ENCODE measurements at places on chromosomes 1 and 21.
A peak's percentile ranks its signal among the peaks of the same experiment; 100 is the strongest.

- no peak for DNase-seq
Measured at GRCh38 chr1:33897092-33897725, 33.3 kb downstream of the HMGB4 start.

- peak; percentile 32 for DNase-seq
Measured at GRCh38 chr1:184753608-184754475, 816 bp downstream of the EDEM3 start.

DNA sequence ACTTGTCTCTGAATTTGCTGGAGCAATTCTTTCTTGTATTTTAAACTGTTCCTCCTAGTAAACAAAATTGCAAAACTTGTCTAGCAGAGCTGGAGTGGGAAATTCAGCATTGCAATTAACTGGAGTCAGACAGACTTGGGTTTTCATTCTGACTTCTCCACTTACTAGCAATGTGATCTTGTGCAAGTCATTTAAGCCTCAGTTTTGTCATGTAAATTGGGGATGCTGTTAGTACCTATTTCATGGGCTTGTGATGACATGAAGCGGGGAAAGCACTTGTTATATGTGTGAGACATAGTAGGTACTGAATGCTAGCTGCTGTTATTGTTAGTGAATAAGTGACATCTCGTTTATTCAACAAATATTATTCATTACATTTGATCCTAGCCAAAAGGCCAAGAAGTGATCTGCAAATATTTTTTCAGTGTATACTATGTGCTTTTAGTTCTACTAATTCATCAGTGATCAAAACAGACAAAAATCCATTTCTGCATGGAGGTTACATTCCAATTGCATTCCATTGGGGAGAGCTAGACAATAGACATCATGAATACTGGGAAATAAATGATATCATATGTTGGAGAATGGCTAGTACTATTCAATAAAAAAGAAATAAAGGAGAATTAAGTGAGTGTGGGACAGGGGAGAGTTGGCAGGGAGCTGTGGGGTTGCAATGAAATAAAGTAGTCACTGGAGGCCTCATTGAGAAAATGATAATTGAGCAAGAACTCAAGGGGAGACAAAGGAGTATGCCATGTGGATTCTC lies 47.1 kb downstream of the CACHD1 start:
- DNase-seq = no peak

DNA sequence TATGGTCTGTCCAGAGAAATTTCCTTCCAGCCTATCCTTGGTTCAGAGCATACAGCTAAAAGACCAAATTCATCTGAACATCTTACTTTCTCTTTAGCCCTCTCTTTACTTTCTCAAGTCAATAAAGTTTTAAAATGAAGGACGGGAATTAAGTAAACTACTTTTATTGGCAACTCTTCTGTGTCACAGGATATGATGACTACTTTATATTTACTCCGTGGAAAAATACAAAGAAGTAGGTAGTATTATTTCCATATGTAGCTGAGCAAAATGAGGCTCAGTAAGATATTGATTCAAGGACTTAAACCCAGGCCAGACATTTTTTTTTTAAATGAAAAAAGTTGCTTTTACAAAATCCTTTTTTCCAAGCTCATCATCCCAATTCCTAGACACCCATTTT lies 151.2 kb upstream of the DPYD start:
- no peak for DNase-seq

DNA sequence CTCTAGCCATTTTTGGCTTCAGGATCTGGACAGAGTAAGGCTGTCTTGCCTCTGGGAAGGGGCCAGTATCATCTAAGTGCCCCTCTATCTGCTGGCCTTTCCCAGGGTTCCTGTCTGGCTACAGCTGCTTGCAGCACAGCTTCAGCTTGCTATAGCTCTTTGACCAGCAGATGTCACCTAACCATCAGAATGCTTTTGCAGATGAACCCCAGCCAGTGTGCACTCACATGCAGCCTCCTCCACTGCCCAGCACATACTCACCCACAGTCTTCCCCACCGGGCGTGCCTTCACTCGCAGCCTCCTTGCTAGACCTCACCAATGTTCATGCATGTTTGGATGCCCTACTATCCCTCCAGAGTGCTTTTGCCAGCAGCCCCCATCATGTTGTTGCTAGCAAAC lies 769.0 kb downstream of the BRINP3 start:
- no peak for DNase-seq

GRCh38 chr21:33028773-33029384 lies 3.1 kb downstream of the OLIG2 start:
- DNase-seq = no peak

- DNase-seq = no peak
Measured at GRCh38 chr21:25977068-25977611, 193.4 kb downstream of the APP start.

DNA sequence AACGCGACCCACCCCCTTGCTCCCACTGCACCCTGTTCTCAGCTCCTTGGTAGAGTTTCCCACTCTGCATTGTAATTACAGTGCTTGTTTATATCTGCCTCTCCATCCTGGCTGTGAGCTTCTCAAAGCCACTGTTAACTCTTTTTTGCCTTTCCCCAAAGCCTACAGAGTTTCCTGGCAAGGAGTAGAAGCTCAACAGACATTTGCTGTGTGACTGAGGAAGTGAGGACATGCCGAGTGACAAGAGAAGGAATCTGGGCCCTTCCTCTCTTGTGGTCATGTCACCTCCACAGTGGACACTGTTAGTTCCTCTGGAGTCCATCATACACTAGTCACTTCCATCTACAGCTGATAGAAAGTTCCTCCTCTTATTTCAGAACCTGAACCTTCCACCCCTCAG lies 6.1 kb upstream of the IGSF8 start:
- no peak for DNase-seq

DNA sequence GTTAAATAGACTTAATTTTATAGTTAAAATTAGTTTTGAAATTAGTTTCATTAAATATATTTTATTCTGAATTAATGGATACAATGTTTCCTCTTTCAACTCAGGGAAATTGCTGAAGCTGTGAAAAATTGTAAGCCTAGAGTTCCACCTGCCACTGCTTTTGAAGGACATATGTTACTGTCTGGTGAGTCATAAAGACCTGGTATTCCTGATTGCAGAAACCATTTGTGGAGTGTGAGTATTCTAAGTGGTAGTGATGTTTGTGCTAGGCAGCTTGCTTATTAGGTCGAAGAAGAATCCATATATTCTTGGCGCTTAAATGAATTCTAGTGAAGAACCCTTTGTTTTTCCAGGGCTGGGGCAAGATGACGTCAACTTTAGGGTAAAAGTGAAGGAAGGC lies 34.0 kb downstream of the MTR start:
- no peak for DNase-seq

DNA sequence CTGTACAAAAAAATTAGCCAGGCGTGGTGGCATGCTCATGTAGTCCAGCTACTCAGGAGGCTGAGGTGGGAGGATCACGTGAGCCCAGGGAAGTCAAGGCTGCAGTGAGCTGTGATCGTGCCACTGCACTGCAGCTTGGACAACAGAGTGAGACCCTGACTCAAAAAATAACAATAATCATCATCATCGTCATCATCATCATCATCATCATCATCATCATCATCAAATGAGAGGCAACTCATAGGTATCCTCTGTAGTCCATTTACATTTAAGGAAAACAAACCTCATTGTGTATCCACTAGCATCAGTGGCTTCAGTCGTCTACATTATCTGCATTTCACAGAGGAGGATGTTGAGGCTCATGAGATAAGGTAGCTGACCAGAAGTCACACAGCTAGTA lies 68.8 kb upstream of the SELENON start:
- DNase-seq = no peak

DNA sequence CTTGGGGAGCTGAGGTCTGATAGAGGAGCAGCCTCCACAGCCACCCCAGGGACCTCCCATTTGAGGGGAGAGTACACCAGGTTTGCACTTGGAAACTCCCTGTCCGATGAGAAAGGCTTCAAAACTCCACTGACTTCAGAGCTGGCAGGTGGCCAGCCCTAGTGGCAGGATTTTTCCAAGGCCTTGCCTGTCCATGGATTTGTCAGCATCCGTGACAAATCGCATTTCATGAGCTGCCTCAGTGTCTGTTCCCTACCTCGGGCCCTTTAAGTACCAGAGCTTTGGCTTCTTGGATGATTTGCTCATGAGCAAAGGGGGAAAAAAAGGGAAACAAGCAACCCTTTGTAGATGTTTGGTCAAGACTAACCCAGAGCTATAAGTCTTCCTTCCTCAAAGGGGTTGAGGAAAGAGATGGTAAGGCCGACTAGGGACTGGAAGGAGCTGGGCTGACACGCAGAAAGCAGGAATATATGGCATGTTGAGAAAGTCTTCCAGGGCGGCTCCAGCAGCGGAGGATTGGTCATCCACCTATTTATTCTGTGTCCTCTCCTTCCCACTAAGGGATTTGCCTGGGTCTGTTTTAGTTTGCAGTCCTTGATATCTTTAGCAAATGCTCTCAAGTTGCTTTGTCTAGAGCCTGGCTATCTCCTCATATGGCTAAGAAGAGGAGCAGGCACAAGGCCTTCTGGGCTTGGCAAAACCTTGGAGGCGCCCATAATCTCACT lies 2.7 kb upstream of the HSPG2 start:
- no peak for DNase-seq

- no peak for DNase-seq
Measured at GRCh38 chr1:8408151-8408839, 90.4 kb downstream of the SLC45A1 start.

DNA sequence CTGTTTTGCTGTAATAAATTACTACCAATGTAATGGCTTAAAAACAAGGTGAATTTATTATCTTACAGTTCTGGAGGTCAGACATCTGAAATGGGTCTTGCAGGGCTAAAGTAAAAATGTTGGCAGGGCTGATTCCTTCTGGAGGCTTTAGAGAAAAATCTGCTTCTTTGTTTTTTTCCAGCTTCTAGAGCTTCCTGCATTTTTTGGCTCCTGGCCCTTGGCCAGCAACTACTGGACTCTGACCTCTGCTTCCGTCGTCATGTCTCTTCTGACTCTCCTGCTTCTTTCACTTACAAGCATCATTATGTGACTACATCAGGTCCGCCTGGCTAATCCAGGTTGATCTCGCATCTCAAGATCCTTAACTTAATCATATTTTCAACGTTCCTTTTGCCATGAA lies 350.9 kb downstream of the S1PR1 start:
- DNase-seq = no peak

DNA sequence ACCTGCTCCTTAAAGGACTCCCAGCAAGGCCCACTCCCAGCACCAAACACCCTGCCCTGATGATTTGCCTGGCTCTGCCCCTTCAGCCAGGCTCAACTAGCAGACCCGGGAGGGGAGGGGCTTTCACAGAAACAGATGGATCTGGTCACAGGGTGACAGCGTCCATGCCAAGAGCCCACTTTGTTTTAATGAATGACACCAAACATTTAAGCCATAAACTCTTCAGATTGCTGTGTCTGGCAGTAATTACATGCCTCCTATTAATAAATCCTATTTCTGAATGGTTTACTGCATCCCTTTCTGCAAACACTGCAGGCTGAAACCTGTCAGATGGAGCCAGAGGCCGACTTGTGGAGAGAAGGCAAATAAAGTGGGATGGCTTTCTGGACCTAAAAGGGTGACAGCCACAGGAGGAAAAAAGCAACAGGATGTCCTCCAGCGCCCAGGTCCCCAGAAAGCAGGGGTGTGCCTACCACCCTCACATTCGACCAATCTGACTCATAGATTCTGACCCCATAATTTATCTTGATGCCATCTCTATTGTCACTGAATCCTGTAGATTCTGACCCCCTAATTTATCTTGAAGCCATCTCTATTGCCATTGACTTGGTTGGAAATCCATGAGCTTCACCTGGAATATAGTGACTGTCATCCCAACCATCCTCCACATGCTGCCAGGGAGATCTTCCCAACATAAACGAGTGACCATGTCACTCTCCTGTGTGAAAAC lies 200.9 kb downstream of the PLPP3 start:
- no peak for DNase-seq

- no peak for DNase-seq
Measured at GRCh38 chr1:149884433-149885338, 14.7 kb upstream of the BOLA1 start.

DNA sequence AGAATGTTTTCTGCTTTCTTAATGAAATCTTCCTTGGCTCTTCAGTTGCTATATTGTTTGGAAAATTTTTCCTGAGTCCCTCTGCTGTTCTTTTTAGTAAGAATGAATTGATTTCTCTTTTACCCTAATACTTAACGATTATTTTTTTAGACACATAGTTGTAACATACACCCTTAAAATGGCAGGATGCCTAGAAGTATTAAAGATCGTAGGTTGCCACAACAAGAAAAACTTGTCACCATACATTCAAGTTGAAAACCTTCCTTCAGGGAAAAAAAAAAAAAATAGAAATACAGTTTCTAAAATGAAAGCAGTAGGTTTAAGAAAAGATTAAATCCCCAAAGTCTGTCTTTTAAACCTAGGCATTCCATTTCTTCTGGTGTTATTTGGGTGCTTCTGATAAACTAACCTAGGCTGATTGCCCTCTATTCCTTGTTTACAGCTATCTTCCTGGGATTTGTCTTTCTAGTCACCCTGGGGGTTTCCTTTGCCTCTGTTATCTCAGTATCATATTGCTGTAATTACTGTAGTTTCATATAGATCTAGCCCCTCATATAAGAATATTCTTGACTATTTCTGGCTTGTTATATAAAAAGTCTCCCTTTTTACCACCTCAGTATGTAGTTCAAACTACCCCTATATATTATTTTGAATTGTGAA lies 16.8 kb downstream of the SUCO start:
- no peak for DNase-seq

GRCh38 chr1:240515505-240515904 lies 96.5 kb downstream of the GREM2 start:
- DNase-seq = no peak

- no peak for DNase-seq
Measured at GRCh38 chr1:230139741-230140140, 72.7 kb downstream of the GALNT2 start.

GRCh38 chr1:154813300-154813816 lies 56.7 kb downstream of the KCNN3 start:
- DNase-seq = no peak

- DNase-seq = no peak
Measured at GRCh38 chr1:244306544-244306943, 145.2 kb downstream of the ADSS2 start.

GRCh38 chr1:228487336-228488124 lies at the start of gene RNF187:
Gene RNF187 (plus strand): TSS chr1:228487382.
- peak; percentile 71 for DNase-seq

DNA sequence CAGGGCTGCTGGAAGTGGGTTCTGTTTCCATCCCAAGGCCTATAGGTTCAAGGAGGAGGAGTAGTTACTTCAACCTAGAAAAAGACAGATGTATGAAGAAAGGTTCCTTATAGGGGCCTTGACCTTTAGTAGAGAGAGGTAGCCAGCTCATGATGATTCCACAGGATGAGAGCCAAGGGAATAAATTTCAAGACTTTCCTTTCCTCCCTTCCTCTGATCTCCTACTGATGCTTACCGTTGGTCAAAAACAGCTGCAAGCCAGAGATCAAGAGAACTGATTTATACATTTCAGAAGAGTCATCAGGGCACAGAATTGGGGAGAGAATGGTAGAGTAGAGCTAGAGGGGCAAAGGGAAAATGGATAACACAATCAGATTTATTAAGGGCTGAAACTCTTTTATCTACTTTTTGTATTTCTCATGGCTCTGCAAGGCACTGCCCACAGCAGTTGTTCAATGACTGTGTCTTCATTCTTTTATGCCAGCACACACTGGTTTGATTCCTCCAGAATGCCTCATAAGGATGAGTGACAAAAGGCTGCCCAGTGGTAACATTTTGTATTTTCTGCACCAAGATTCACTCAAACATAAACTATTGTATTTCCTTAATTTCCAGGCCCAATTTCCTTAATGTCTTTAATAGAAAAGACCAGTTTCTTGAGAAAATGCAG lies 37.4 kb downstream of the AK5 start:
- no peak for DNase-seq

Data from effector CD4-positive, alpha-beta T cell (primary cell).